Skeletal muscle cell (primary cell): ENCODE measurements at places on chromosomes 11 and 22.

DNA sequence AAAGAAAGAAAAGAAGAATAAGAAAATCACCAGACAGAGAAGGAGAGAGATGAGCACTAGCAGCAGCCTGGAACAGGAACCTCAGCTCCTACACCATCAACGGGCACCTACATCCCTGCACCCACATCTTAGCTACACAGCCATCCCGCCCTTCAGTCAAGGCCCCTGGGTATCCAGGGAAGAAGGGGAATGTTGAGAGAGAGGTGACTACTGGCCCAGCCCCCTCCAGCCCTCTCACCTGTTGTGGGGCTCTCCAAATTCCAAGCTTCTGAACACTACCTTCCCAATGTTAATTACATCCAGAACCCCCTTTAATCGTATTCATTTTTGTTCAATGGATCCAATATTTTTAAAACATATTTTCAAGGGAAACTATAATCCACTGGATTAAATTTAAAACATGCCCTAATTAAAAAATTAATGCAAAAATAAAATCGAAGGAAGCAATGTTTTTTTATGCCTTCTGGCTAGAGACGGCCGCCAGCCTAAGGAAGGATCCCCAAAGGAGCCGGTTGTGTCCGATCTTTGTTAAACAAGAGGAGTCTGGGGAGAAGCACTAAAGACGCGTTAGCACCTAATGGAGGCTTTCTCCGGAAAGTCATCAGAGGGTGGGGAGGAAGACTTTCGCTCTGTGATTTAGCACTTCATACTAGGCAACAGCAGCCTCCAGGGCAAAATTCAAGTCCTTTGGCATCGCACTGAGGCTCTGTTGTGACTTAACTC, 9.5 kb downstream of the TPST2 start:
- no peak for DNase-seq

DNA sequence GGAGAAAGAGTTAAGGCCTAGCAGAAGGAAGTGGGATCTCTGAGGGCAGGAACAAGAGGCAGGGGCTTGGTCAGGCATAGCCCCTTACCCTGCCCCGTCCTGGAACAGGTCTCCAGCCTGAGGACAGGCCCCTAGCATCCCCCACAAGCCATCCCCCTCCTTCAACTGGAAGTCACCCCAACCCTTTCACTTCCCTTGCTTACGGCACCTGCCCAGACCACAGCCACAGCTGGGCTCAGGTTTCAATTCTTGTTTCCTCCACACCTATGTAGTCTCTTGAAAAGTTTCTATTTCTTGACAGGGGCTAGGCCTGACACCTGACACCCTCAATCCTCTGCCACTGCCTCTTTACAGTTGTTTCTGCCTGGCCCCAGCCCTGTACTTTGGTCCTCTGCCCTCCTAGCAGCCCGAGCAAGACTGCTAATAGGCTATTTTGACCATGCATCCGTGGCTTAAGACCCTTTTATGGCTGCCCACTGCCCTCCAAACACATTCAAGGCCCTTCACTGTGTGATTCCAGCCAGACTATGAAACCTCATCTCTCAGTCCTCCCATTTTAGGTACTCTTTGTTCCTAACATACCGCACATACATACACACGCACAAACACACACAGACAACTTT, 10.9 kb upstream of the FCHSD2 start:
- no peak for DNase-seq

DNA sequence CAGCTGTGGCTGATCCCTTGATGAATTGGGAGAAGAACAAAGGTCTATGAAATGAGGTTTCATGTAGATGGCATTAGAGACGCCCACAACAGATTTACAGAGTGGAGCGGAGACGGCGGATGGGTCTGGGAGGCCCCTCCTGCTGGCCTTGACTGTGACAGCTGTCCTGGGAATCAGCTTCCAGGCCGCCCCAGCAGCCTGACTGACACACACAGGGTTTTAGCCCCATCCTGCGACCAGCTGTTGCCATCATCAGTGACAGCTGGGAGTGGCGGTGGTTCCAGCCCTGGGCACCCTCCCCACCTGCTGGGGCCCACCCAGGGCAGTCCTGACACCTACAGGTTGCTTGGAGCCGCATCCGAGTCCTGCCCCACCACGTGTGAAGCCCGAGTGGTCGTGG, 64.0 kb upstream of the PPP6R3 start:
- peak; percentile 54 for DNase-seq

GRCh38 chr22:47151064-47151463, 388.6 kb downstream of the TBC1D22A start:
- DNase-seq: no peak

- DNase-seq: no peak
Observed at GRCh38 chr11:35082321-35083180, 56.4 kb upstream of the CD44 start.

GRCh38 chr22:45911601-45912271, 65.2 kb downstream of the WNT7B start:
- no peak for DNase-seq

GRCh38 chr11:122627745-122628144, 27.8 kb upstream of the UBASH3B start:
- no peak for DNase-seq

DNA sequence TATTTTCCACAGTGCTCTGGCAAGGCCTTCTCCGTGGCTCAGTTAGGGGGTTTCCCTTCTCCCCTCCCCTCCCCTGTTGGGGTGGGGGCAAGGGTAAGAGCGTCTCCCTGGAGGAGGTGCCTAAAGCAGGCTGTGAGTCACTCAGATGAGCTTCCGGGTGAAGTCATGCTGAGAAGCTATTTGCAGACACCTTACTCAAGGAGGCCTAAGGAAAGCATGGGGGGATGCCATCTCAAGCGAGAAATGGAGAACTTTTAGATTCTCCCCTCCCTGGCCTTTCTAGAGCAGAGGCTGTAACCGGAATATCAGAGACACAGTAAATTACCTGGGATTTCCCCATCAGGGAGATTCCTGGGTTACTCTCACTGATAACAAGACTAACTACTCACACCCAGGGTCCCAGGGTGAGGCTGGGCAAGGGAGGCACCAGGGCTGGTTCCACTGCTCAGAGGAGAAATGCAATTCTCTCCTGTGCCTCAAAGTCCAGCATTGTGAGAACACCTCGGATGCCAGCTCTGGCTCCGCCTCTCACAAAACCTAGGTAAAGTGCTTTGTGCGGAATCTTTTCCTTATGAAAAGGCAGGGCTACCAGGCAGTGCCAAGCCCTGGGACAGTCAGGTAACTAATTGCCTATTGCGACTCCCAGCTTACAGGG, 123.6 kb downstream of the ABTB2 start:
- no peak for DNase-seq

DNA sequence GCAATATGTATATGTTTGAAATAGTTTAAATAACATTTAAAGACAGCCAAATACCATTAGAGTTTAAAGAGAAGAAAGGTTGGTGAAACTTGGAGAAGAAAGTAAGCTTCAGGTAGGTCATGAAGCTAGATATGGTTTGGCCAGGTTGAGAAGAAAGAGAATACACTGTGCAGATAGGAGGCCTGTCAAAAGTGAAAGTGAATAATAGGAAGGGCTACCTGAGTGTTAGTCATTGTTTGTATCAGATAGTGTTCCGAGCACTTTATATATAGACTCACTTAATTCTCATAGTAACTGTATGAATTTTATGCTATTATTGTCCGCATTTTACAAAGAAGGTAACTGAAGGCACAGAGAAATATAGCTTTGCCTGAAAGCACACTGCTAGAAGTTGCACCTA, 56.9 kb downstream of the USP47 start:
- DNase-seq: no peak

- peak; percentile 18 for DNase-seq
Observed at GRCh38 chr11:75858613-75859012, 43.6 kb downstream of the UVRAG start.

GRCh38 chr11:114109206-114110090, 49.9 kb downstream of the ZBTB16 start:
- DNase-seq: no peak

- DNase-seq: no peak
Observed at GRCh38 chr11:46271875-46272815, 5.3 kb upstream of the CREB3L1 start.

DNA sequence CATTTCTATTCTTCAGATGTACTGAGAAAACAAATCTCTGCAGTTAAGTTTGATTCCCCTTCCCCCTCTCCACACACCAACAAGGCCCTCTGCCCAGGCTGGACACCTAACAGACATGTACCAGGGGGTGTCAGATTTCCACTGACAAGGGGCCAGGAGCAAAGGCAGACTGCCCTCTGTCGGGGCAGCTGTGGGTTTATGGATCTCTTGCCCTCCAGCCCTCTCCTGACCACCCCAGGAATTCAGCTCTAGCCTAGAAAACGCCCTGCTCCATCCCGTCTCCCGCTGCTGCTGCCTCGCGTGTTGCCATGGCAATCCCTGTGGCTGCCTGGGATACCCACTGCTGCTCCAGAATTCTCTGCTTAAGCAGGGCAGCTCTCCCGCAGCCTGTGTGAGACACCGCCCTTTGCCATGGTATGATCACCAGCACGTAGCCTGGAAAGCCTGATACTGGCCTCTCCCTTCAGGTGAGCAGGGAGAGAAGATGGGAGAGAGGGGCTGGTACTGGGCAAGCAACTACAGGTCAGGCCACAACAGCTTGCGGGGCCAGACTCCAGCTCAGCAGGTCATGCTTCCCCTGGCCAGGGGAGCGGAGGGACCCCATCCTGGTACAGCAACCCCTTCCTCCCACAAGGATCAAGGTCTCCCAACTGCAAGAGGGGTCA, 41.6 kb downstream of the BUD13 start:
- no peak for DNase-seq

GRCh38 chr11:44143987-44144909, 48.8 kb downstream of the EXT2 start:
- DNase-seq: no peak

- peak; percentile 66 for DNase-seq
Observed at GRCh38 chr11:6320411-6321155, at the start of gene CAVIN3. Gene CAVIN3 (minus strand): TSS chr11:6320501. CDS start chr11:6320476, 25 bp downstream.

- DNase-seq: no peak
Observed at GRCh38 chr11:9139628-9140357, 48.4 kb upstream of the SCUBE2 start.

GRCh38 chr11:46472662-46472994, 81.1 kb upstream of the CHRM4 start:
- DNase-seq: no peak

GRCh38 chr11:126308271-126308671, 4.4 kb downstream of the DCPS start:
- DNase-seq: no peak

- no peak for DNase-seq
Observed at GRCh38 chr11:79006854-79007253, 432.2 kb upstream of the NARS2 start.

DNA sequence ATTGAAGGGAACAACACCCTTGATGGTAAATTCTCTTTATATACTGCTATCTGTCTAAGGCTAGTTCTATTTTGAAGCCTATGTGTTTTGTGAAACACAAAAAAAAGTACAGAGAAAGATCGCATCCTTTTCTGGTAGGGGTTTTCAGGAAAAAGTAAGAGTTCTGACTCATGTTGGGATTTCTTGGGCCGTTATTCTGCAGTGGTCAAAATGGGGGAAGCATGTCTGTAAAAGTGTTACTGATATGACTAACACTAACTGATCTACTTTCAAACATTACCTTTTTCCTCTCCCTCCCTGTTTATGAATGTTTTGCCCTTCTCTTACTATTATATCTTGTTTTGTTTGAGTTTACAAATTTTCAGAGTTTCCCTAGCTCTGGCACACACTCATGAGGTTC, 53.9 kb downstream of the CTNND1 start:
- DNase-seq: no peak
